Hepatocyte (in vitro differentiated cells): ENCODE measurements at places on chromosomes 2 and 18.

DNA sequence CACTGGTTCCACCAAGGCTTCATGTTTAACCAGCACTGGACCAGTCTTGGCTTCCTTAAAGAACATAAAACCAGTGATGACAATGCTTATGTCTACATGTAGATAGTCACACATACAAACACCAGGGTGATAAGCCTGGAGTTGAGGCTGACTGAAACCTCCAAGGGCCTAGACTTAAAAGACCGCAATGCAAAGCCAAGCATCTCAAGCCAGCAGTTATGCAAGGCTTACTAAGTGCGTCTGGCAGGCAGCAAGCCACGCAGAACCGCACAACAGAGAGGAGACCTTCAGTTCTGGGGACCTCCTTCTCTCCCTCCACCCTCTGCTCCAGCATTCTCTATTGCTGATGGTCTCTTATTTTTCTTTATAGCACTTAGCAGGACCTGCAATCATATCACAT lies 63.2 kb upstream of the ACAA2 start:
- no peaks in the 10 kb centered on the region for H3K36me3 ChIP-seq
- H3K27me3 ChIP-seq: no peaks in the 10 kb centered on the region
- H3K27ac ChIP-seq: no peak overlapping the region
- no peaks in the 10 kb centered on the region for H3K4me1 ChIP-seq
- DNase-seq: no peak

DNA sequence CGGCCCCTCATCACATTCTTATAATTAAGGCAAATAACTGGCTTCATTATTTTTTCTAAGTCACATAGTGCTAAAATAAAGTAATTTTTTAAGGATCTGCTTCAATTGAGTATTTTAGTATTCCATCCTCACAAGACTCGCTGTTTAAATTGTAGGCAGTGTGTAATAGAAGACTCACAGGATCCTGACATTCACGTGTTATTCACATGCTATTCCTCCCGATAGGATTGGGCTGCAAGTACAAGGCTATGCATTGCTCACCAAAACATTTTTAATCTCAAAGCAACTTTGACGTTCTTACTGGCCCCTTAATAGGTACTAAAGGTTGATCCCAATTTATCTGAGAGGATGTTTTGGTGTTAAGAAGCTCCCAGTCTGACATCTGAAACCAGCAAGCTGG lies 127.6 kb upstream of the L3MBTL4 start:
- no peak overlapping the region for H3K4me3 ChIP-seq
- no peak overlapping the region for H3K27ac ChIP-seq
- H3K4me1 ChIP-seq: peaks cover 5% of the 10 kb centered on the region

- H3K27ac ChIP-seq: no peak overlapping the region
- H3K4me1 ChIP-seq: no peaks in the 10 kb centered on the region
Observed at GRCh38 chr2:109415581-109416013, 198.2 kb downstream of the SEPTIN10 start.

DNA sequence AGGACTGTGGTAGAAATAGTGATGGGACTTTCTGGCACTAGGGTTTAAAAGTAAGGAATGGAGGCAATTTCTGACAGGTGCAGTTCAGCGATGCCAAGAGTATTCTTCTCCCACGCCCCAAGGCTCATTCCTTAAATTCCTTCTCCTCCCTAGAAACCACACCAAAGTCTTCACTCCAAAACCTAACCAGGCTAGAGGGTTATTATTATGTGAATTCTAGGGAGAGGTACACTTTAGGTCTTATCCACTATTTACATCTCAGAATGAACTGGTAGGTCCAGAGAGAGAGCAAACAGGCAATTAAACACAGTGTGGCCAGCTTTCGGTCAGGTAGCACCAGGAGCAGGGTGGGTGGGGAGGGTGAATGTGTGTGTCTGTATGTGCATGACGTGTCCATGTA lies 11.4 kb downstream of the IL1F10 start:
- H3K36me3 ChIP-seq: no peaks in the 10 kb centered on the region
- H3K4me3 ChIP-seq: no peak overlapping the region
- H3K4me1 ChIP-seq: no peaks in the 10 kb centered on the region
- DNase-seq: no peak
- H3K27ac ChIP-seq: no peak overlapping the region

DNA sequence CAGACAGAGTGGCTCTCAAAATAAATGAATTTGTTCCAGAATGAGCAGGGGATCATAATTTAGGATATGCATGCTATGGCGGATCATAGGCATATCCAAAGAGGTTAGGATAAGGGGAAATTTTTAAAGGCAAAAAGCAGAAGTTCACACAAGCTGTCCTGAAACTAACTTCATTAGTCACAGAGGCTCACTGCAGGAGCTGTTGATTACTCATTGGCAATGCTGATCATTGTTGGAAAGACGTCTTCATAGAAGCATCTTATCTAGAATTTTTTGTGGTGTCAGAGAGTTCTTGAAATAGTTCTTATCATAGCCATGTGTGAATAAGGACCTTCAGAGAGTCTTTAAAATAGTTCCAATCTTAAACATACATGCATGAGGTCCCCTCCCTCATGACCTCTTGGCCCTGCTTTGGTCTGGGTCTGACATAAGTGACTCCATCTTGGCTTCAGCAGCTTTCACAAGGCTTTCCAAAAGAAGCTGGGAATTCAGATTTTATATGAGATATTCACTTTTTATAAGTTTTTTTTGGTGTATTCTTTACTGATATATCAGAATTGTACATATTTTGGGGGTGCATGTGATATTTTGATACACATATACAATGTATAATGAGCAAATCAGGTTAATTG lies 7.5 kb upstream of the CCDC195 start:
- H3K27me3 ChIP-seq: no peaks in the 10 kb centered on the region
- no peak for DNase-seq
- no peak overlapping the region for H3K4me3 ChIP-seq
- no peaks in the 10 kb centered on the region for H3K4me1 ChIP-seq

DNA sequence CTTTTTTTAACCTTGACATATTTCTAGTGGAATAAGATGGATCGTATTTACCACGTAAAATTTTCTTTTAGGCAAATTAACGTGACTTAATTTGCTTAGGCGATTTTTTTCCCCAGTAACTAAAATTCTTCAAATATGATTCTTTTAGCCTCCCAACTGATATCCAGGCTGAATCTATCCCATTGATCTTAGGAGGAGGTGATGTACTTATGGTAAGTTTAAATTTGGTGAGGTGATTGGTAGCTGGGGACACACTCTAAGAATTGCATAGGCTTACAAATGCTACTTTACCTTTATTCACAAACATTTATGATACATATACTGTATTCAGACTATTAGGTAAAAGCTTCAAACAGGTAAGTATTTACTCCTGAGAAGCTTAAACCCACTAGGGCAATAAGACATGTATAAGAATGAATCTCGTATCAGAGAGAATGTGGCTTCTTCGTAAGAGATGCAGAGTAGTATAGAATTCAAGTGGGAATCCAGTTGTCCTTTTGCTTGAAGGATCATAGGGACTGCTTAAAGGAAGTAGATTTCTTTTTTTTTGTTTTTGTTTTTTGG lies 3.8 kb downstream of the DDX1 start:
- no peak overlapping the region for H3K27ac ChIP-seq
- H3K4me1 ChIP-seq: peaks cover 3% of the 10 kb centered on the region
- H3K4me3 ChIP-seq: no peak overlapping the region
- no peak for DNase-seq

DNA sequence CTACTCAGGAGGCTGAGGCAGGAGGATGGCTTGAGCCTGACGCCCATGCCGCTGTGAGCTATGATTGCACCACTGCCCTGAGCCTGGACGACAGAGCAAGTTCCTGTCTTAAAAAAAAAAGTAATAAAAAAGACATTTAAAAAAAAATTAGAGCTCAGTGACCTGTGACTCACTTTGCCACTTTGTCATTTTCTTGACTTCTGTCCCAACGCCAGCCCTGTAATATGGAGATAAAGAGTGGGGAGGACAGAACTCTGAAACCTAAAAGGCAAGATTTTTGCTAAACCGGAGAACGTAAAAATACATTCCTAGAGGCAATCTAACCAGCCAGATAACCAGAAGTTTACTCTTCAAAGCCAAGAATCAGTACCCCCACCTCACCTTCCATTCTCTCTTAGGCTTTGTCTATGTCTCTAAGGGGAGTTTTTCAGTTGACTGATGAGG lies 49.0 kb downstream of the PRKRA start:
- no peaks in the 10 kb centered on the region for H3K36me3 ChIP-seq
- H3K4me3 ChIP-seq: no peak overlapping the region
- no peaks in the 10 kb centered on the region for H3K27me3 ChIP-seq
- no peak for DNase-seq
- no peak overlapping the region for H3K27ac ChIP-seq

DNA sequence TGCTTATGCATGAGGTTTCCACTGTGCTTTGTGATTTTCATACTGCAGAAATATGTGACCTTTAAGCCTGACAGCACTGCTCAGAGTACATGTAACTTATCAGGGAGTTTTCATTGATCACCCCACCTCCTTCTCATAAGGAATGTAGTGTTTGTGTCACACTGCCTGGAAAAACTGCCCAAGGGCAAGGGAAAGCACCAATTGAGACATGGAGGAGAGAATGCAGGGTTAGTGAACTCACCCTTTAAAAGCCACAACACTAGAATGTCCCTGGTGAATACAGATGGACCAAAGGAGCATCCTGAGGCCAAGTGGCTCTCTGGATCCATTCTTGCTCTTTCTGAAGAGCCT lies 147.2 kb upstream of the SPATS2L start:
- peaks cover 14% of the 10 kb centered on the region for H3K4me1 ChIP-seq
- H3K27ac ChIP-seq: peak overlapping the region; percentile 66
- DNase-seq: peak; percentile 26

DNA sequence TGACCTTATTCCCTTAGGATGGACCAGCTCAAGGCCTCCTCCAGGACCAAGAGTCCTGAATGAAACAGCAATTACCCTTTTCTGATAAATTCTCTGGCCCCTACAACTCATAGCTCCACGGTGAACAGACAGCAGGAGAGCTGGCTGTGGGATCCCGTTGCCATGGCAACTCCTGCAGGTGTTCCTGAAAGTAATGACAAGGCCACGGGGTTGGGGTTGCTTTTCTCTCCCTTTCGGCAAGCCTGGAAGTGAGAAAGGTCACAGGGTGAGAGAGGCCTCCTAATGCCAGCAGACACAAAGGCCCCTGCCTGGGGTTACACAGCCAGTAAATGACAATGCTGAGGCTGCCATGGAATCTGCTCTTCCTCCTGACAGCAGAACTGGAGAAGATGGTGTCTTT lies 403.0 kb downstream of the NBAS start:
- no peak overlapping the region for H3K4me3 ChIP-seq
- no peaks in the 10 kb centered on the region for H3K36me3 ChIP-seq
- no peak for DNase-seq
- H3K27ac ChIP-seq: no peak overlapping the region

- H3K4me1 ChIP-seq: peaks cover 7% of the 10 kb centered on the region
- no peak overlapping the region for H3K4me3 ChIP-seq
- H3K27ac ChIP-seq: no peak overlapping the region
- H3K36me3 ChIP-seq: no peaks in the 10 kb centered on the region
Observed at GRCh38 chr2:128489526-128490273, 171.0 kb upstream of the HS6ST1 start.

- peaks cover 14% of the 10 kb centered on the region for H3K4me1 ChIP-seq
- no peak overlapping the region for H3K4me3 ChIP-seq
- H3K27ac ChIP-seq: no peak overlapping the region
- no peaks in the 10 kb centered on the region for H3K27me3 ChIP-seq
Observed at GRCh38 chr2:216215658-216216390, 106.7 kb downstream of the XRCC5 start.

GRCh38 chr18:56933472-56933871 lies 213.4 kb upstream of the BOD1L2 start:
- no peak overlapping the region for H3K4me3 ChIP-seq
- no peaks in the 10 kb centered on the region for H3K36me3 ChIP-seq
- no peaks in the 10 kb centered on the region for H3K27me3 ChIP-seq

DNA sequence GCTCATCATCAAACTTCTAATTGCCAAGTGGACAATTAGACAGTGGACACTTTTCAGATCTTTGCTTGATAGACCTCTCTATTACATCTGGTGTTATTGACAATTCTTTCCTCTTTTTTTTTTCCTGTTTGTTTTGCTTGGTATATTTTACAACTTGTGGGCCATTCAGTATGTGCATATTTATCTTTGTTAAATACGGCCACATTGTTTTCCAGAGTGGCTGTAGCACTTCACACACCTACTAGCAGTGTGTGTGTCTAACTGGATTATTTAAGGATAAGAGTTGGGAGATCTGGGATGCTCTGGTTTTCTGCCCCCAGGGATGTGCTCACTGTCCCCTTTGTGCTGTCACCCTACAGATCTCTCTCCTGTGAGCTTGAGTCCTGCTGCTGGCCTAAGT lies 4.1 kb upstream of the SLC4A5 start:
- no peak overlapping the region for H3K4me3 ChIP-seq
- no peak for DNase-seq
- no peaks in the 10 kb centered on the region for H3K4me1 ChIP-seq
- H3K27ac ChIP-seq: no peak overlapping the region

GRCh38 chr2:2787301-2787907 lies 456.3 kb upstream of the MYT1L start:
- H3K36me3 ChIP-seq: no peaks in the 10 kb centered on the region
- H3K4me1 ChIP-seq: no peaks in the 10 kb centered on the region
- H3K27ac ChIP-seq: no peak overlapping the region
- no peaks in the 10 kb centered on the region for H3K27me3 ChIP-seq
- no peak overlapping the region for H3K4me3 ChIP-seq
- DNase-seq: no peak

DNA sequence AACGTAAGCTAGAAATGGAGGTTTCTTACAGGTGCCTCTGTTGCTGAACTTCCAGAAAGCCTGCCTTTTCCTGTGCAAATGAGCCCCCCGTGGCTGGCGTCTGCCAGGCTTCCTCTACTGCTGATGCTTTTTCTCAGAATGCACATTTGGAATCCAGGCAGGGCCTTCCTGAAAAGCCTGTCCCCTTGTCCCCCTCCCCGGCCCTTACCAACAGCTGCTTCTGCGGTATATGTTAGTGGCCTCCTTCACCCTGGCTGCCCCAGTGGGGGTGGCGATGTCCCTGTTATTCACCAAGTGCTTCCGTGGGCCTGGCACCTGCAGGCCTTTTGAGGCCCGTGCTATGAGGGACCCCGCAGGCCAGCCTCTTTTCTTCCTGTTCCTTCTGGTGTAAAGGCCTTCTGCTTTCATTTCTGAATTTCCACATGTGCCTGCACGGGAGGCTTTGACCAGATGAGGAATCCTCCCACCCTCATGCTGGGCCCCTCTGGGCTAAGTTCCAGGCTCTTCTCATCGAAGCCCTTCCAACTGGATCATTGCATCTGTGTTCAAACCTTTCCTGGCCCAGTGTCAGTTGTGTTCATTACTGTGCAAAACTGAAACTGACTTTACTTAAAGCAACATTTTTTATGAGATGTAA lies 10.4 kb downstream of the CNDP2 start:
- DNase-seq: peak; percentile 49
- H3K4me3 ChIP-seq: no peak overlapping the region

GRCh38 chr2:152790883-152791282 lies 72.5 kb downstream of the ARL6IP6 start:
- H3K4me1 ChIP-seq: no peaks in the 10 kb centered on the region
- H3K27me3 ChIP-seq: no peaks in the 10 kb centered on the region
- H3K36me3 ChIP-seq: no peaks in the 10 kb centered on the region
- no peak for DNase-seq

- H3K4me1 ChIP-seq: peaks cover 4% of the 10 kb centered on the region
- H3K27me3 ChIP-seq: no peaks in the 10 kb centered on the region
- H3K4me3 ChIP-seq: no peak overlapping the region
- H3K27ac ChIP-seq: no peak overlapping the region
Observed at GRCh38 chr2:23241121-23241520, 143.9 kb upstream of the KLHL29 start.
